ENCODE measurements at places on chromosomes 2 and 18.

GRCh38 chr2:206011795-206012194 is 74.2 kb downstream of the INO80D start:
- DNase-seq = no peak

GRCh38 chr2:28342081-28342967 is 50.3 kb upstream of the FOSL2 start:
- no peak for DNase-seq

- DNase-seq = no peak
Measured at GRCh38 chr2:16060125-16060935, 120.0 kb downstream of the MYCN start.

DNA sequence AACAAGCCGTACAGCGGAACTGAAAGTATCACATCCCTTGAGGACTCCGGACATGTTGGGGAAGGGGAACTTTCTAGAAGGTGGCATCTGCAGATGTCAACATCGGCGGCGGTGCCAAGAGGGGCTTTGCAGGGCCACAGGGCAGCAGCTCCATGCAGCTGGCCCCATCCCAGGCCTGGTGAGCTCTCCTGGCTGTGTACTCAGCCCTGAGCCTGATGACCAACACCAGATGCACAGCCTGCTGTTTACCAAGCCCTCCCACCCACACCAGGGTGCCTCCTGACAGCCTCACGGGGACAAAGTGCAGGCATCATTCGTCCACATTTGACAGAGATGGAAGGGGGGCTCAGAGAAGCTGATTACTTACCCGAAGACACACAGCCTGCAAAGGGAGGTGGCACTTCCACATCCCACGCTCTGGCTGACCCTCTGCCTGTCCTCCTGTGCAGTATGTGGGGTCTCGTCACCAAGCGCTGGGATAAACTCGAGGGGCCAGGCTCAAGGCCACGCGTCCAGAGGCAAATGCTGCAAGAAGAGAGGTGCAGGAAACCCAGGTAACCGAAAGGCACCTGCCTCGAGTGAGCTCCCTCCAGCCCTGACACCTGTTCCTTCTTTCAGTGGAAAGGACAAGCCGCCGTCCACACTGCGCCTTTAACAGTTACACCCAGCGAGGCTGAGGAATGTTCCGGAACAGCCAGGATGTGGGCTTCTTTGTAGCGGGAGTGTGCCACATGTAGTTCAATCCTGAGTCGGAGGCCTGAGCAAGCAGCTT is 69.0 kb upstream of the ASAP2 start:
- no peak for DNase-seq

DNA sequence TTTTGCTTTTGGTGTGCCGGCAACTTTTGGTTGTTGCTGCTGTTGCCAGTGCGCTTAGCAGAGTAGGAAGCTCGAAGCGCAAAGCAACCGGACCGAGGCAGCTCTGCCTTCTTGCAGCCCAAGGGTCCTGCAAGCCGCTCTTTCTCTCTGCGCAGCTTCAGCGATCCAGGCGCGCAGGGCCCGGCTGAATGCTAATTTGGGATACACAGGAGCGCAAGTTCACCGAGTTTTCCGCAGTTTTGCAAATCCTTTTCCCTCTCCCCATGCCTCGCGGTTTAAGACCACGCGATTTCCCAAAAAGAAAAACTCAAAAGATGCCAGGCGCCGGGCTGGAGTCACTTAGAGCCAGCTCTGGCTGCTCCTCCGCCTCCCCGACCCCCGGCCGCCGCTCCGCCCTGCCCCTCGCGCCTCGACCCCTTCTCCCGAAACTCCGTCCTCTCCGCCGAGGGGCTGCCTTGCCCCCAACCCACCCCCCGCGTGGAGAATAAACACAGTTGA is 13.5 kb upstream of the SIX3 start:
- DNase-seq = no peak

DNA sequence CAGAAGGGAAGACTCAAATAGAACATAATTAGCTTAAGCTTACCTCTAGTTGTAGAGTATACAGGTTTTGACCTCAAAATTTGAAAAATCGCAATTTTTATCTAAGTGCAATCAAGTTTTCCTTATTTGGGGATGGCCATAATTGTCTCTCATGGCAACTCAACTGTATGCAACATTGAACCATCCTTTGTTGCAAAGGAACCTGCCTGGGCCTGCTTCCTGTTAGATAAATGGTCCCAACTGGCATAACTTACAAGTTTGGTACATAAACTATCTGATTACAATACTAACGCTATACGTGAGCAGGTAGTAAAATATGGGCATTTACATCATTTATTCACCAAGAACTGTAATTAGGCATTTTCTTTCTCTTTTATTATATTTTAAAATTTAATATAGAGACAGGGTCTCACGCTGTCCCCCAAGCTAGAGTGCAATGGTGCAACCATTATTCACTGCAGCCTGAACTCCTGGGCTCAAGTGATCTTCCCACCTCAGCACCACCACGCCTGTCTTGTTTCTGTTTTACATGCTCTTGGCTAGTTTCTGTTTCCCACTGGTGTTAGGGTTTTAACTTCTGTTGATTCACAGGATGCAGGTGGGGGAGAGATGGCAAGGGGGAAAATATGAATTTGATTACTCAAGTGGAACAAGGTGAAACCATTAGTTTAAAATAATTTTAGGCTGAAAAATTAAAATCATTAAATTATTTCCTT is 55.3 kb upstream of the B3GNT2 start:
- DNase-seq = no peak

DNA sequence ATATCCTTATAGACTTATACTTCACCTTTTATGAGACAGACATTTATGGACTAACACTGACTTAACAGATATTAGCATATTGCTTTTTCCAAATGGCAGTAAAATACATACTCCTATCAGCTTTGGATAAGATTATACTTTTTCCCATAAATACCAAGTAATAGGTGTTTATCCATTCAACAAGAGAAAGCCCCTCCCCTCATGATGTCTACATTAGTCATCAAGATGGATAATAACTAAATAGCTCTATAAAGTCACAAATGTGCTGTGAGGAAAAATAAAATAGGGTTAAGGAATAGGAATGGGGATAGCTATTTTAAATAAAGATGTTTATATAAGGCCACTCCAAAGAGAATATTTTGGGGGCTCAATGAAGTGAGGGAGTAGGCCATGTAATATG is 39.4 kb downstream of the CSRNP3 start:
- DNase-seq = no peak

DNA sequence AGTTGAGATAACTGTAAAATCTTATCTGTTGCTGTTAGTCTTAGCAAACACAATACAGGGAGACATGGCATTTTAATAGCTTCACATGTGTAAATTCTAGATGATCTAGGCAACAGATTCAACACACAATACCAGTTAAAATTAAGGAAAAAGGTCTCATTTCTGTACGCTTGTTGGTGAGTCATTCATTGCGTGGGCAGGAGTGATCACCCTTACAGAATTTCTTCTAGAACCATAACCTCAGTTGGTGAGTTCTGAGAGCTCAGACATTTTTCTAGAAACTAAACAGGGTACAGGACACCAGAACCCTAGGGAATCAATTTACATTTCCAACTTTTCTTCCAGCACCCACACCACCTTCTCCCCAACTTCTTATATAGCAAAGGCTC is 81.9 kb downstream of the SLC8A1 start:
- no peak for DNase-seq

DNA sequence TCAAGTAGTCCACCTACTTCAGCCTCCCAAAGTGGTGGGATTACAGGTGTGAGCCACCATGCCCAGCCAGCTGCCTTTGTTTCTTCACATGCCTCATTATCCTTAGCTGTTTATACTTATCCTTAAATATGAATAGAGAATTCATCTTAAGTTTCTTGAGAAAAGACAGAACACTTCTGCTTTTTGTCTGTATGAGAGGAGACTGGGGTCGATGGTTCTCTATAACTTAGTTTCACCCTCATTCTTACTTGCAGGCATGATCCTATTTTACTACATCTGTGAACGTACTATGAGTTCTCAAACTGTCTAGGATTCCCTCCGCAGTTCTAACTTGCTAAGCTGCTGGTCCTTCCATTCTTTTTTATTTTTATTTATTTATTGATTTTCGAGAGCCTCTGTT is 20.4 kb downstream of the PPM1B start:
- DNase-seq = no peak

DNA sequence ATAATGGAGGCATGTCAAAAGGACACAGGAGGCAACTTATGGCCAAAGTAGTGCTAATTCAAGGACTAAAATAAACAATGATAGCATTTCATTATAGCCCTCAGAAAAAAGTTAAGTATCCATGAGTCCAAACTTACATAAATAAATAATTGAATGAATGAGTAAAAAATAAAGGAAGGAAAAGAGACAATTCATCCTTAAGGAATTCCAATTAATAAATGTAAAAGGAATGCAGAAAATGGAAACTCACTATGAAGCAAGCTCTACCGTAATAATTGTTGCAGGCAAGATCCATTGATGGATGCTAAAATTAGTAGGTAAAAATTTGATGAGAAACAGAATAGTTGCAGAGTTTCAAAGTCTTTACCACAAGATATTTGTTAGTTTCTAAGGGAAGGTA is 88.2 kb upstream of the RAPGEF4 start:
- DNase-seq = no peak

DNA sequence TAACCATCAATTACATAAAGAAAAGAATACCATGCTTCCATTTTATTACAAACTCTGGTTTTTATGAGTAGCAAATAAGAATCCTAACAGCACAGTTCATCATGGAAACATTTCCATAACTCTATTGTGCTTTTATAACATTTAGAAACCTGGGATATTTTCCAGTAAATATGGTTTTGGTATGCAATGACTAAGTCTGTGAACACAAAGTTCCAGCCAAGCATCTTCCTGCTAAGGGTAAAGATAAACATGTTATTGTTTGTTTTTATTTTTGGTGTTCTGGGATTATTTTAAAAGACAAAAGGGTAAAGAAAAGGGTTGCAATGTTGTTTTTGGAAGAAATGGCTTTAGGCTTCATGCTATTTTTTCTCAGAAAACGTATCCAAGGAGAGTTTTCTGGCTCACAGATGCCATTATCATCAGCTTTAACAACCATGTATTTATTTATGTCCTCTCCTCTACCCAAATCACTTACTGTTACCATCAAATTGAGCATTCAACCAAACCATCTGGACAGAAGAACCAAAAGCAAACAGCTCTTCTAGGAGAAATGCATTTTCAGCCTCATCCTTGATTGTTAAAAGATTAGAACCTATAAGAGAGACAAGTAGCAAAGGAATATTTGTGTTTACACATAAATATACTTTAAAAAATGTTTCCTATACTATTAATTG is 116.0 kb downstream of the PLA2R1 start:
- DNase-seq = no peak

DNA sequence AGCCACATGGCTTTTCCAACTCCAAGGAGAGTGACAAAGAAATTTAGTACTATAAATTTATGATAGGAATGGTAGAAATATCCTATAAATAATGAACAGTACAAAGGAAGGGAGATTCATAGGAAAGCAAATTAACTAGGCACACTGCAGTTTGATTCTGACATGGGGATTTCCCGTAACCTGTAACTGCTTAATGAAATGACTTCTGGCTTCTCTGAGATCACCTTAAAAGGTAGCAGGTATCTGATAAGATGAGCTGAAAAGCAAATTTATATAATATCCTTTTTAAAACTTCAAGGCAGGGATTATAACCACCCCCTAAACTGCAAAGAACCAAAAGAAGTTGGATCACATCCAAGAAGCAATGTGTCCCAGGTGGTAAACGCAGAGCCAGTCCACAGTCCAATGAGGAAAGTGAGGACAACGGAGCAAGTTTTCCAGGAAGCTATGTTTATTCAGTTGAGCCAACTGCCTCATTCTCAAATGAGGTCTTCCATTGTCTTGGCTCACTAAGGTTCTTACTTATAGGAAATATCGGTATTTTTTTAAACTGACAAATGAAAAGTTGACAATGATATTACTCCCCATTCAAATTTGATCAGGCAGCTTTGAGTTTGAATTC is 43.0 kb downstream of the WIPF1 start:
- DNase-seq = no peak

DNA sequence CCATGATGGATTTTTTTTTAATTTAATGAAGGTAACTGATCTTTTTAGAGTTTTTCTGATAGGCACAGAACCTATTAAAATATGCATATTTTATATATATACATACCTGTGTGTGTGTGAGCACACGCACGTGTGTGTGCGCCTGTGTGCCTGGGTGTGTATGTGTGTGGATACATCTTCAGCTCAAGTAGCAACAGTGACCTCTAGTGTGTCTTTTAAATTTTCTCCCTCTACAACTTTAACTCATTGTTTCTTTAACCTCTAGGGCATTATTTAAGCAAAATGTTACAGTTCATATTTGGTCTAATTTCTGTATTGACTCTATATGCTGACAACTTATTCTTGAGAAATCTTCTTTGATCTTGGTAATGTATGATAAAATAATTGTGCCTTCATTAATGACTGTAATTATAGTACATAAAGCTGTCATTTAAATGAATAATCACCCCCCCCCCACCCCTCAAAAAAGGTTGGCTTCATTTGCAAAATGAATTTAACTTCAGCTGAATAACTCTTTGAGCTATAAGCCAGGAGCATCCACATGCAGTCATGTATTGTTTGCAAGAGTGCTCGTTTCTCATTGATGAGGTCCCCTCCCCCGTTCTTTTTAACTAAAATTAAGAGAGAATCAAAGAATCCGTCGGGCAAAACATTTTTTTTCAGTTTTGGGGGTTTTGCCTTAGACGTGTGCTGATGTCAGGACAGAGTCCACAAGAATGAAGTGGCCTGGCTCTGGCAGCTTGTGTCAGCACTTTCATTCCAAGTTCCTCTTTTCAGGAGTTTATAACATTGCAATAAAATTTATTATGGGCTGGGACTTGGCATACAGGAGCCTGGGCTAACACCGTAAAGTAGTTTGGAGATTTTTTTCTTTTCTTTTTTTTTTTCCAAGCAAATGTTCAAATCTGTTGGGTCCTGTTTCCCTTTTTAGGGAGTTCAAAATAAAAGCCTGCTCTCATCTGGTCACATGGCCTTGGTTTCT is 80.0 kb downstream of the ETAA1 start:
- peak; percentile 22 for DNase-seq

DNA sequence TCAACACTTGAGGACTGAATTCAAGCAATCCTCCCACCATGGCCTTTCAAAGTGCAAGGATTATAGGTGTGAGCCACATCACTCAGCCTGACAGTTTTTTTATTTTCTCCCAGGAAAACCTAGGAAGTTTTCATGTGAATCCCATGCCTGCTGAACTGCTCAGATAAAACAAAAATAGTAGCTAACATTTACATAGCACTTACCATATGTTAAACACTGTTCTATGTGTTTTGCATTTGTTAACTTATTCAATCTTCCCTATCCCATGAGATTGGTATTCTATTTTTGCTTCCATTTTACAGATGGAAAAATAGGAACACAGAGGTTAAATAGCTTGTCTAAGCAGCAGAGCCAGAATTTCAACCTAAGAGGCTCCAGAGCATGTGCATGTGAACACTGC is 157.4 kb upstream of the KCTD1 start:
- DNase-seq = no peak

DNA sequence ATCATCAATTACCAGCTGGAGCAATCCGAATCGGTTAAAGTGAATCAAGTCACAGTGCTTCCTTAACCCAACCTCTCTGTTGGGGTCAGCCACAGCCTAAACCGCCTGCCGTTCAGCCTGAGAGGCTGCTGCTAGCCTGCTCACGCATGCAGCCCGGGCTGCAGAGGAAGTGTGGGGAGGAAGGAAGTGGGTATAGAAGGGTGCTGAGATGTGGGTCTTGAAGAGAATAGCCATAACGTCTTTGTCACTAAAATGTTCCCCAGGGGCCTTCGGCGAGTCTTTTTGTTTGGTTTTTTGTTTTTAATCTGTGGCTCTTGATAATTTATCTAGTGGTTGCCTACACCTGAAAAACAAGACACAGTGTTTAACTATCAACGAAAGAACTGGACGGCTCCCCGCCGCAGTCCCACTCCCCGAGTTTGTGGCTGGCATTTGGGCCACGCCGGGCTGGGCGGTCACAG is 496 bp upstream of the ITGA4 start:
- no peak for DNase-seq

- DNase-seq = no peak
Measured at GRCh38 chr2:69097891-69098655, 85.1 kb downstream of the ANTXR1 start.

All from epithelial cell of prostate (primary cell).